ENCODE measurements at places on chromosomes 5 and 9. TPM values are rescaled to one million over a fixed set of nuclear protein-coding genes. Genes with fewer than 3 reads are reported as not detected.

DNA sequence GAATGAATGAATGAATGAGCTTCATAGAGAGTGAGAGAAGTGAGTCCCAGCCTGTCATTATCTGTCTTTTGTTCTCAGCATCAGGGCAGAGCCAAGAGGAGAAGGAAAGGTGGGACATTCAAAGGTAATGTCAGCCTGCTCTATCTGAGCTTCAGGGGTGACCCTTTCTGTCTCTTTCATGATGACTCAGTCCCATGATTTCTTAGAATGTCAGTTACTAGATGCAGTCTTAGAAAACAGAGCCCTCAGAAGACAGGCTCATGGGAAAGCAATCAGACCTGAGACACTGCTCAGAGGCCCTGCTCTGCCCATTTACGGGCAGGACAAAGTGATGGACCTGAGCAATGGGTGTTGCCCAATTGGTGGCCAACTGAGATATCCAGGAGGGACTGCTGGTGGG is 1.1 kb downstream of the SPATA31D1 start:
- no peak for ATAC-seq

DNA sequence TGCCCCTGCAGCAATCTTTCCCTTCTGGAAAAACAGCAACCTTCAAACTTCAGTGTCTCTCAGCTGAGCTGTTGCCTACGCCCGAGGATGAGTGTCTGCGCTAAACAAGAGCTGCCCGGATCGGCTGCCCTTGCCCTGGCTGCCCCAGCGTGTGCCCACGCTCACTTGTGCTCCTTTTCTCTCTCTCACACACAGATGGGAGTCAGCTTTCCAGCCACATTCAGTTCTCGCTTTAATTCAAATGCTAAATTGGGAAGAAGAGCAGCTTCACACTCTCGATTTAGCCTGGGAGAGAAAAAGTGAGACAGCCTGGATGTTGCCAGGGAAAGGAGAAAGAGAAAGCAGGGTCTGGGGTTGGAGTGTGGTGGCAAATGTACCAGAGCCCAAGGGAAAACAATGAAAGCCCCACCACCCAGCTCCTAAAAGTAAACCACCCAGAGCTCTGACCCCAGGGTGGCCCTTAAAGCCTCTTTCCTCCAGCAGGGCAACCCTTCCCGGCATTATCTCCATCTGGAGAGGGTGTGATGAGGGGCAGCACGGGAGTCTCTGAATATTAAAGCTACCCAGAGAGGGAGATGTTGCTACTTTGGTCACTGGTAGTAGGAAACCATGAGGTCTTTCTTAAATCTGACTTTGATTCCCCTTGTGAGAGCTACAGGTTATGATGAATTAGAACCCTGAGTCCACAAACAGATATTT is 9.9 kb upstream of the EGR1 start:
- no peak for ATAC-seq

DNA sequence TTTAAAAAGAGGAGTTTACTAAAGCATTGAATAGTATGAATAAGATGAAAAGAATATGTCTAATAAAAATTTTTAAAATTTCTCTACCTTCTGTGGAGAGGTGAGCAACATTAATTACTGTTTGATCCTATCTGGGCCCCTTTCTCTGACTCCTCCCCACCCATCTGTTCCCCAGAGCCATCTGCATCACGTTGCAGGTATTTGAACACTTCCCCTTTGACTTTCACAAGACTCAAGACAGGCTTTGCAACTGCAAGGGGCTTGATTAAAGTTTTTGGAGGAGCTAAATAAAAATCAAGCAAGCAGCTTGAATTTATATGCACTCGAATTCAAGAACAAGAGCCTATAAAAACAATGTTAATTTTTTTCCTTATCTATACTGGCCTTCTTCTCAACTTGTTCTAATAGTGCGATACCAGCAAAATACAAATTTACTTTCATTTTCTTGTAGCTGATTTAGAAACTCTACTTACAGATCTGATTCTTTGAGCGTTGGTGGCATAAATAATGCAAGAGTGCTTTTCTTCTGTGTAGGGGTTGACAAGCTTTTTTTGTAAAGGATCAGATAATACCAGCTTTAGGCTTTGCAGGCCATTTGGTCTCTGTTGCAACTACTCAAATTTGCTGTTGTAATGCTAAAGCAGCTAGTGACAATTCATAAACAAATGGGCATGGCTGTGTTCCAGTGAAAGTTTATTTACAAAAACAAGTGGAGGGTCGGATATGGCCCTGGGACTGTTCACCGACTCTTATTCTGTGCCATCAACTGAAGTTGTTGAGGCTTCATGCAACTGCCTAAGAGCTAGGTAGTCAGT is 21.2 kb downstream of the TXNDC8 start:
- no peak for ATAC-seq

GRCh38 chr5:66875315-66875714 is 279.1 kb downstream of the MAST4 start:
- no peak for ATAC-seq

SLC27A6 gene
- total RNA-seq = 24.0 TPM

- ATAC-seq = no peak
These were observed 108.2 kb downstream of the AUH start for GRCh38 chr9:91253488-91253887.
